DMS79 treated with DMSO at 0.1 percent for 48 hours (cell line): ENCODE measurements at places on chromosomes 3 and 15.

- DNase-seq = no peak
Observed at GRCh38 chr3:100457811-100458210, 34.6 kb upstream of the TMEM45A start.

DNA sequence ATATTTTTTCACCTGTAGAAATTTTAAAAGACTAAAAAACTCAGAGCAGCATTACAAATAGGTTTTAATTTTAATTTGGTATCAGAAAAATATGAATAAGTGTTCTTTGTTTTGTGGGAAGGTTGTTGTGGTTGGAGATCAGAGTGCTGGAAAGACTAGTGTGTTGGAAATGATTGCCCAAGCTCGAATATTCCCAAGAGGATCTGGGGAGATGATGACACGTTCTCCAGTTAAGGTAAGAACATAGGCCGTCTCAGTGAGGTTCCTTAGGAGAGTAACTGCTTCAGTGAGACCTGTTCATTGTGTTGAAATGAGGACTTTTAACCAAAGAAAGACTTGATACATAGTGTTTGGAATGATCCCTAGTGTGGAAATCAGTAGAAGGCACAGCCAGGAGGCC lies 44.8 kb downstream of the OPA1 start:
- DNase-seq = no peak

GRCh38 chr3:42192334-42193200 lies 73.4 kb downstream of the CCK start:
- no peak for DNase-seq

DNA sequence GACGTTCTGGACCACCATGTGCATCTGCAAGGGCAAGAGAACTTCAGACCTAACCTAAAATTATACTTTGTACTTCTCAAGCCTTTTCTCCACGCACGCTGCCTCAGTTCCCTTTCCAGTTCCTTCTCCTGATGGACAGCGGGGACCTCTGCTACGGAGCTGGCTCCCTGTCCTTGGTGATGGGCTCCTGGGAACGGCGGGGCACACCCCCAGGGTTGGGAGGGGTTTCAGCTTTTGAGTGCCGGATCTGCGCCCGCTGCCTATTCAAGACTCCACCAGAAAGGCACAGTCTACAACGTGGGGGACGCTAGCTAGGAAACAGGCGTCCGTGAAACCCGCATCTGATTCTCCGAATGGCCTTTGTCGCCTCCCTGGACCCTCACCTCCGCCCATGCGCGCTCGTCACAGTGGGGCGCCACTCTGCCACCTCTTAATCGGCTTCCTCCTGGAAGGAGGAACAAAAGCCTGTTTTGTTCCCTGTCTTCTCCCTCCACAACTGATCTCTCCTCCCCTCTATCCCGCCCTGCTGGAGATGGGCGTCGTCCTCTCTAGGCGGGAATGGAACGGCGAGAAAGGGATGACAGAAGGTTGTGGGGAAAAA lies 2.2 kb downstream of the GPR149 start:
- peak; percentile 42 for DNase-seq

DNA sequence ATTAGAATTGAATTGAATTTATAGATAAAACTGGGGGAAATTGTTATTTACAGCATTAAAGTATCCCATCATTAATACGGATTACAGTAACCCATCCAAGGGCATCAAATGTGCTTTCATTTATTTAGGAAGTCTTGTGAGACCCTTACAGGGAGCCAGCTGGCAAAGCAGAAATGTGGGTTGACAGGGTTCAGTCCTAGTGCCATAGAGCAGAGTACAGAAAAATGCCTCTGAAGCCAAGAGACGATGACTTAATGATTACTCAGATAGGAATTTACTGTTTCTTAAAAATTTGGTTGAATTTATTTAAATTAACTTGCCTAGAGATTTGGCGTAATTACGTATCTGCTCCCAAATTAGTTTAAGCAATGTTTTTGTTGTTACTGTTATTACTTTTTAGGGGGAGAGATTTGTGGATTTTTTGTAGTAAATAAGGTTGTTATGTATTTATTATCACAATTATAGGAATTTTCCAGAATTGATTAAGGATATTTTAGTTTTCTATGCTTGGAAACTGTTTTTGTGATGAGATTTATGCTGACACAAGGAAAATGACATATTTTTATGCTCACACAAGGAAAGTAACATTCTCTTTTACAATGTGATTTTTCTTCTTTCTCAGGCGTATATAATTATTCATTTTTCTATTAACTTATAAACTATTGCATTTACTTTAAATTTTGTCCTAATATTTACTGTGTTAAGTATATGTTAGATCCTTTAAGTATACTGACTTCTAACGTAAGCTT lies 152.0 kb downstream of the EPHA6 start:
- DNase-seq = no peak

DNA sequence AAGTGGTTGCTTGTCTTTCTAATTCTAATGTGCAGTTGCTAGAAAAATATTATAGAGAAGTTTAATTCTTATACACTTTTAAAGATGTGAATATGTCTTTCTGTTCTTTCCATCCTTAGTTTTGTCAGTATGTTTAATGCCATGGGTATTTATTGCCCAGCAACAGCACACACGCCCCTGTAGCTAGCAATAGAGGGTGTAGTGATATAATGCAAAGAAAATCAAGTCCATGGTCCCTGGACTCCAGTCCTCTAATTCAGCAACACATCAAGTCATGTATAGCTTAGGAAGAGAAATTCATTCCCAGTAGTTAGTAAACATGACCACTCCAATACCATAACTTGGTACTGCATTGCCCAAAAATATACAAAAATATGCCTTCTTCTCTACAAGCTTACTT lies 292.4 kb upstream of the NR2F2 start:
- DNase-seq = no peak
